ENCODE measurements at places on chromosomes 16 and 17.

- no peak for DNase-seq
Observed at GRCh38 chr17:68319410-68320162, 28.3 kb downstream of the ARSG start.

DNA sequence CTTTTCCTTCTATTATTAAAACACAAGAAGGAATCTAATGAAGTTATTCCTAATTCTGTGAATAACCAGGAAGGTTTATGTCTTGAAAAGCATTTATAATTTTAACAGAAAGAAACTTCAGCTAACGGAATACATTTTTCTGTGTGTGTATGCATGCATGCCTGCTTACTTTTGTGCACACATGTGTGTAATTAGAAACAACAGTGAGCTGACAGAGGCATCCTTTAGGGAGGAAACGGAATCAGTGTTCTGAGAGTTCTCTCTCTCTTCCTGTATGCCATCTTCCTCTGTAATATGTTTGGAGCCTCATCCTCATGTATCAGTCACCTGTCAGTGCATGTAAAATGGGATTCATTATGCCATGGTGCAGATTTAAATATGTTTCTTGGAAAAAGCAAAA is 107.0 kb downstream of the MAP2K4 start:
- DNase-seq: no peak

DNA sequence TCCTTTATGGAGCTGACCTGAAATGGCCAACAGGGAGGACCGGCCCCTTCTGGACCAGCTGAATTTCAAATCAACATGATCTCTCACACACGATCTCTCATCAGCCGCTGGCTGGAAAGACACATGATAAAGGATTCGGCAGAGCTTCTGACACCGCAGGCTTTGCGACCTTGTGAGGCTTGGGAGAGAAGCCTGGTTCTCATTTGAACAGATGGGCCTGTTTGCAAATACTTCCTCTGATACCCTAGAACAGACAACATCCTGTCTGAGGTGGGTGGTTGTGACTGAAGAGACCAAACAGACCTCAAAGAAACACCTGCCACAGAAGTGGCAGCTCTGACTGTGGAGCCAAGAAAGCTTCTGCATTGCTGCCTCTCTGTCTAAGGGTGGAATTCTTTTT is 77.9 kb upstream of the SDK2 start:
- DNase-seq: no peak

- no peak for DNase-seq
Observed at GRCh38 chr17:227078-227945, 45.9 kb upstream of the DOC2B start.

DNA sequence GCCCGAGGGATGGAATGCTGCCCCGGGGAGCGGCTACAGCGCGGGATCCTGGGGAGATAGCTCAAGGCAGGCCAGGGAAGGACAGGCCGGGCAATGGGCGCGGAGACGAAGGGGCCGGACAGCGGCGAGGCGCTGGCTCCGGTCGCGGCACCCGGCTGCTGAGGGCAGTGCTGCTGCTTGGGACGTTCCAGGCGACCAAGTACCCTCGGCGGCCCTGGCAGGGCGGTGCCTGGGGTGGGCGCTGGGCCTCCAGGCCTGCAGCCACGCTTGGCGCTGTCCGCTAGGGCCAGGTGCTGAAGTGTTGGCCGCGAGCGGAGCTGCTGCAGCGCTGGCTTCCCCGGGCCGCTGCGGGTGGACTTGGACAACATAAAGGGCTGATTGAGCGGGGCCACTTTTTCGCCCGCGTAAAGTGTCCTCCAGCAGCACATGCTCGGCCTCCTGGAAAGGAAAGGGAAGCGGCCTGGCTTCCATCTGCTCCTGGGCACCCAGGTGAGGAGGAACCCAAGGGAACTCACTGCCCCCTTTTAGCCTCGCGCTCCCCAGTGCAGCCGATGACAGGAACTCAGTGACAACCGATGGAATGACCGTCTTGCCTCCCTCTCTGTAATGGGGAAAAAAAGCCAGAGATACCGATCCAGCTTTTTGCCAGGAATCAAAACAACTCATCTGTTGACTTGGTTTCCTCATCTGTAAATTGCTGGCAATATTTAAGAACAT is 23.7 kb downstream of the CLEC3A start:
- DNase-seq: peak; percentile 66

GRCh38 chr16:57972306-57972705 is 1.4 kb upstream of the CNGB1 start:
- DNase-seq: no peak

DNA sequence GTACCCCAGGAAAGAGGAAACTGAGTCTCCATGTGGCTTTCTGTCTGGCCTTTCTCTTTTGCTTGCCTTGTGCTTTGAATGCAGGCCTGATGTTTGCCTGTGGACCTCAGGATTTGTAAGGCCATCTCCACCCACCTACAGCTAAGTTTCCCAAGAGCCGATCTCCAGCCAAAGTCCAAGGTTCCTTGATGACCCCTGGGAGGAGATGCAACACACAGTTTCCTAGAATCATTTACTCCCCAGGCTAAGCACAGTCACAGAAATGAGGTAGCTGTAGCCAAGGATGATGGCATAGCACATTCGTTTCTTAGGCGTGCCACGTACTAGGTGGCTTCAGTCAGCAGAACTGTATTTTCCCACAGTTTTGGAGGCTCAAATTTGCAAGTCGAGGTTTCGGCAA is 595.4 kb downstream of the MAF start:
- no peak for DNase-seq

DNA sequence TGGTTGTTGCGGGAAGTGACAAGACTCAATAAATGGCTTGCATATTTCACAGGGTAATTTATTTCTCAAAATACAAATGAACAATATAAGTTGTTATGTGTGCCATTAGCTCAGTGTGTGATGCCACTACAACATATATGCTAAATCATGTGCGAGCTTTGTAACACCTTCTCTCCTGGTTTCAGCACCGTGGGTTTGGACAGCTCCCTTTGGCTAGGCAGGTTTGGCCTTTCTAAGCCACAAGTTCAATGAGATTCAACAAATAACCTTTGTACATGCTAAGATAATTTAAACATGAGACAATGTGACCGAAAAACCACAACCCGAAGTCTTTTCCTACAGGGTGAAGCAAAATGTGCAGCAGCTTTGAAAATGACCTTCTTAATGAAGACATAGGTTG is 563.9 kb downstream of the TMEM114 start:
- DNase-seq: no peak

GRCh38 chr16:3951861-3952736 is 71.6 kb upstream of the CREBBP start:
- peak; percentile 8 for DNase-seq

- no peak for DNase-seq
Observed at GRCh38 chr17:17565471-17566339, 25.8 kb downstream of the PEMT start.

- DNase-seq: peak; percentile 68
Observed at GRCh38 chr17:28372203-28372944, 880 bp downstream of the SARM1 start.

DNA sequence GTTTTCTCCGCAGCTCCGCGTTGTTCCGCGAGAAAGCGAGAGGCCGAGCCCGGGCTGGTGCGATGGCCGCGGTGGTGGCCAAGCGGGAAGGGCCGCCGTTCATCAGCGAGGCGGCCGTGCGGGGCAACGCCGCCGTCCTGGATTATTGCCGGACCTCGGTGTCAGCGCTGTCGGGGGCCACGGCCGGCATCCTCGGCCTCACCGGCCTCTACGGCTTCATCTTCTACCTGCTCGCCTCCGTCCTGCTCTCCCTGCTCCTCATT is 404 bp downstream of the EMC6 start:
- DNase-seq: no peak
